ENCODE measurements at places on chromosomes 5 and 9.
A peak's percentile ranks its signal among the peaks of the same experiment; 100 is the strongest.

GRCh38 chr5:95216136-95216955, 68.5 kb downstream of the MCTP1 start:
- H3K4me1 ChIP-seq, result no peaks in the 10 kb centered on the region
- H3K36me3 ChIP-seq, result no peaks in the 10 kb centered on the region
- no peak overlapping the region for H3K27ac ChIP-seq
- H3K27me3 ChIP-seq, result no peaks in the 10 kb centered on the region
- no peak for DNase-seq

DNA sequence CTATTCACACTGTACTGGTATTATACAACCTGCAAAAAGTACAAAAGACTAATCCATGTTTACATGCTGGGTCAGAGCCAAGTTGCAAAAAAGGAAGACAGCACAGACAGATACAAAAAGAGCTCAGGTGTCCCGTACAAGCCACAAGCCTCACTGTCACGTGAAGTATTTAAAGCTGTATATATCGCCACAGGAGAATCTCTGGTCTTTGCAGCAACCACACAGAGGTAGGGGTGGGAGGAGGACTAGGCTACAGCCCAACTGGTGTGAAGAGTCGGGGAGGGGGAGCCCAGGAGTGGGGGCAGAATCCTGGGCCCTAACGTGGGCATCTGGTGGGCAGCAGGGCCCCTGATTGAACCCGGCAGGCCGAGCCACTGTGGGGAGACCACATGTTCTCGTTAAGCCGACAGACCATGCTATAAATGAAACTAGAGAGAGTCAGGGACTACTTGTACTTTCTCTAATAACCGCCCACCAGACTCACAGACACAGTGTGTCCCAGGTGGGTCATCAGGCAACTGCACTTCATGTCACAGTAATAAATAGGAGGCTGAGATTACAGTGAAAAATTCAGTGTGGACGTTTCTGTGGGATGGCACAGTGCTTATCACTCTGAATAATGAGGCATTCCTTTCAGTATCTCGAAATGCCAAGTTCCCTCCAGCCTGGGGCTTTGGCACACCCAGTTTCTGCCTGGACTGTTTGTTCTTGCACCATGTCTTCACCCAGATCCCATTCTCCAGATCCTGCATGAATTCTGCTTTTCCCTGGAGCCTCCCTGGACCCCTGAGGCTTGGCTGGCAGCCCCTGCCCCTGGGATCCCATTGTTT, 79.3 kb upstream of the SH3PXD2B start:
- H3K4me3 ChIP-seq, result no peak overlapping the region
- peak overlapping the region; percentile 43 for H3K27ac ChIP-seq
- no peaks in the 10 kb centered on the region for H3K27me3 ChIP-seq
- peak; percentile 81 for DNase-seq
- H3K4me1 ChIP-seq, result peaks cover 22% of the 10 kb centered on the region

DNA sequence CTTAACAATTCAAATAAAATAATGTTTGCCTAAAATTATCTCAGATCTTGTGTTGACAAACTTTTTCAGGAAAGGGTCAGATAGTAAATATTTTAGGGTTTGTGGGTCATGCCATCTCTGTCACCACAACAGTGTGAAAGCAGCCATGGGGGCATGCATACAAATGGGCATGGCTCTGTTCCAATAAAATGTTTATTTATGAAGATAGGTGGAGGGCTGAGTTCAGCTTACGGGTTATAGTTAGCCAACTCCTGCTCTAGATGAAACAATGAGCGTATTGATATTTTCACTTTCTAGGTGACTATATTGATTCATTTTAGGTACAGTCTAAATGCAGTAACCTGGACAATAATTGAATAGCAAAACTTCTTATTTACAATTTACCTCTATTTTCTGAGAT, 533.8 kb upstream of the CLINT1 start:
- H3K27ac ChIP-seq, result no peak overlapping the region
- no peaks in the 10 kb centered on the region for H3K36me3 ChIP-seq
- H3K4me3 ChIP-seq, result no peak overlapping the region
- no peaks in the 10 kb centered on the region for H3K27me3 ChIP-seq
- no peaks in the 10 kb centered on the region for H3K4me1 ChIP-seq

- H3K36me3 ChIP-seq, result no peaks in the 10 kb centered on the region
- no peaks in the 10 kb centered on the region for H3K27me3 ChIP-seq
Measured at GRCh38 chr5:428219-428618, 14.8 kb upstream of the EXOC3 start.

DNA sequence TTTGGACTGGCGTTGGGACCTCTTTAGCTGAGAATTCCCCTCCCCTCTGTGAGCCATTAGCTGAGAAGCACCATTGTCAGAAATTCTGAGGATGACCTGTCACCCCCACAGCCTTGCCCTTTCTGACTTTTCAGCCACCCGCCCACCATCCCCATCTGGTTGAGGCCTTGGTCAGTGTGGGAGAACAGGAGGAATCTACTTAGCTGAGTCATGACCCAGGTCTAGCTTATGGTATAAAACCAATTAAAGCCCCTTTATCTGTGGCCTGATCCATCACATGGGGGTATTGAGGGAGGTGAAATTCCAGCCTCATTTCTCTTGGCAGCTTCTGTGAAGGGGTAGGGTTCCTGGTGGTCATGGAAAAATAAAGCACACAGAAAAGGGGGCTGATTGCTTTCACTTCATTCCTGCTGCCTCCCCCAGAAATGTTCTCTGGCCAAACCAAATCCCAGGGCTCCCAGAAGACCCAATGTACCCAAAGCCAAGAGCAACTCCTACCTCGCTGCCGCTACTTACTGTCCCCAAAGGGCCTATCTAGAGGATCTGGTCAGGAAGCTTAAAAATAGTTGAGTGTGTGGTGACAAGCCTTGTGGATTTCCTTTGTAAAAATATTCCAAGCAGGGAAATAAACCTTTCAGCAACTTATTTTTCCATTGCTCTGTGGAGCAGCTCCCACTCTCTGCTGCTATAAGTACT, 174.8 kb upstream of the TNC start:
- DNase-seq, result no peak
- H3K4me3 ChIP-seq, result no peak overlapping the region
- H3K27me3 ChIP-seq, result no peaks in the 10 kb centered on the region

DNA sequence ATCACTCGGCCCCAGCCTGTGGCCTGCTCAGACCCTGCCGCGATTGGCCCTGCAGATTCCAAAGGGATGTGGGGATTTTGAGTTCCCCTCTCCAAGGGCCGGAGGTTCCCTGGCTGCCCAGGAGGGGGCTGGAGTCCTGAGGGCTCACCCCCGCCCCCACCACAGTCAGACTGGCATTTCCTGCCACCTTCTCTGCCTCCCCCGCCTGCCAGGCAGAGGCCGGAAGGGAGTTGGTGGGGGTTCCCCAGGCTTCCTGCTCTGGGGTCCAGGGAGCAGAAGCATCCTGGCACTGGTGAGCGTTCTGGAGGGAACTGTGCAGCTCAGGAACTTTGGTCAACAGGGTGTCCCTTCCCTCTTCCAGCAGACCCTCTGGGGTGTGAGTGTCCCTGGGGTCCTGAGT, 70.6 kb downstream of the RXRA start:
- H3K4me3 ChIP-seq, result no peak overlapping the region
- no peak overlapping the region for H3K27ac ChIP-seq
- no peaks in the 10 kb centered on the region for H3K36me3 ChIP-seq
- peaks cover 72% of the 10 kb centered on the region for H3K4me1 ChIP-seq
- no peaks in the 10 kb centered on the region for H3K27me3 ChIP-seq
- DNase-seq, result no peak

DNA sequence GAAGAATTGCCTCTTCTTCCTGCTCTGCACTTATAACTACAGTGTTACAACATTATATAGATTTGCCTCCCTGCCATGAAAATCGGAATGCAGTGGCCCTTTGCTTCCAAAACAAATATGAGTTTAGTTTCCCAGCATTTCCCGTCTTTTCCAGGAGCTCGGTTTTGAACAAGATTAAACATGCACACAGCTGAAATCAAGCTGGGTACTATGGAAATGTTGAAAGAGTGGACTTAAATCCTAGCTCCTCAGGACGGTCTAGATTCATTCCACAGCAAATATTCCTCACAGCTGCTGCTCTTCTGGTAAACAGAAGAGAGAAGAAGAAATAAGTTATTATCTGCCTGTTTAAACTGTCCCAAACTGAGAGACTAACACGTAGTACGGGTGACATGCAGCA, 161.4 kb downstream of the PIK3R1 start:
- H3K36me3 ChIP-seq, result no peaks in the 10 kb centered on the region
- H3K4me1 ChIP-seq, result peaks cover 59% of the 10 kb centered on the region
- H3K27ac ChIP-seq, result no peak overlapping the region
- no peaks in the 10 kb centered on the region for H3K27me3 ChIP-seq
- no peak for DNase-seq

DNA sequence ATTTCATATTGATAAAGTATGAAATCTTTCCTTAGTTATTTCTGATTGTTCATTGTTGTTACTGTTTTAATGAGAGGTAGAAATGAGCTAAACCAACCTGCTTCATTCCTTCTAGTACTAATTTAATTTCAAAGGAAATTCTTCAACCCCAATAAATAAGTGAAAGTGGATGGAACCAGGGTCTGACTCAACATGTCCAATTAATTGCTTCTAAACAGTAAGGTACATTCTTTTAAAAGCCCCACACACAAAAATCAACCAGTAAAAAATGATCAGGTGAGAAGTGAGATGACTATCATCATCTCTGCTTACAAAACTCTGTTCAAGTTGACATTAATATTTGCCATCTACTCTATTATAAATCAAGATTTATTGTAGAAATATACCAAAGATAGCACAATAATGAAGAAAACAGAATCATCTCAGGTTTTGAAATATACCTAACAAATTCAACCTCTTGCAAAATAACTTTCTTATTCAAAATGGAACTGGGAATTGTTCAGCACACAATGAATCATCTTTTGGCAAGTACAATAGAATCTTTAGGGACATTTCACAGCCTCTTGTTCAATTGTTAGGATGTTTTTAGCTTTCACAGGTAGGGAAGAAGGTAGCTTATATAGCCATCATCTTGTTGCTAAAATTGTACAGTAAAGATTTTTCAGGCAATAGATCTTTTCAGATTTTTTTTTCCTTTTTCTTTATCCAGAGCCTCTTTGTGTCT, 114.5 kb downstream of the RPS23 start:
- H3K4me1 ChIP-seq, result peaks cover 22% of the 10 kb centered on the region
- no peaks in the 10 kb centered on the region for H3K36me3 ChIP-seq
- H3K4me3 ChIP-seq, result no peak overlapping the region
- H3K27me3 ChIP-seq, result no peaks in the 10 kb centered on the region

DNA sequence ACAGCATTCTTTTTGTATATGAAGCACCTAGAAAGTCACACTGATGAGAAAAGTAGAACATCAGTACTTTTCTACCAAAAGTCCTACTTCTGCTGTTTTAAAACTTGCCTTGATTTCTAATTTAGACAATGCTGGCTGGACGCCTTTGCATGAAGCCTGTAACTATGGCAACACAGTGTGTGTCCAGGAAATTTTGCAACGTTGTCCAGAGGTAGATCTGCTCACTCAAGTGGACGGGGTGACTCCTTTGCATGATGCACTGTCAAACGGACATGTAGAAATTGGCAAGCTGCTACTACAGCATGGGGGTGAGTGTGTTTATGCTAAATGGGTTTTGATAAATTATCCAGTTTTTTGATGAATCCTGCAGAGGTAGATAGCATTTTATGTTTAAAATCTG, 73.5 kb downstream of the SLF1 start:
- no peak overlapping the region for H3K4me3 ChIP-seq
- H3K27me3 ChIP-seq, result no peaks in the 10 kb centered on the region
- H3K36me3 ChIP-seq, result peaks cover 5% of the 10 kb centered on the region
- no peak for DNase-seq

DNA sequence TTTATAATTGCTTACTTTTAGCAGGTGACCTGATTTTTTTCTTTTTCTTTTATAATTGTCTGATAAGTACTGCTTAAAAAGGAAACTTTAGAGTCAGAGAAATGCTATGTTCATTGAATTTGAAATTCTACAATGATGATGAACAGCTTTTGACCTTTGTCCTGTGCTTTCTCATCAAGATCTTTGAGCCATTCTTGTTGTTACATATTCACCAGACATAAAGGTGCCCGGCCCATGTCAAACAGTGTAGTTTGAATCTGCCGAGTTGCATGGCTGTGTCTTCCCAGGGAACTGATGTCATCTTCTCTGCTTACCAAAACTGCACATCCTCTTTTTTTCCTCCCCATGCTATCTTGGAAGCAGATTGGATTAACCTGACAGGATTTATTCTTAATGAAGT, 163.6 kb downstream of the LRRC70 start:
- DNase-seq, result no peak
- no peaks in the 10 kb centered on the region for H3K27me3 ChIP-seq

DNA sequence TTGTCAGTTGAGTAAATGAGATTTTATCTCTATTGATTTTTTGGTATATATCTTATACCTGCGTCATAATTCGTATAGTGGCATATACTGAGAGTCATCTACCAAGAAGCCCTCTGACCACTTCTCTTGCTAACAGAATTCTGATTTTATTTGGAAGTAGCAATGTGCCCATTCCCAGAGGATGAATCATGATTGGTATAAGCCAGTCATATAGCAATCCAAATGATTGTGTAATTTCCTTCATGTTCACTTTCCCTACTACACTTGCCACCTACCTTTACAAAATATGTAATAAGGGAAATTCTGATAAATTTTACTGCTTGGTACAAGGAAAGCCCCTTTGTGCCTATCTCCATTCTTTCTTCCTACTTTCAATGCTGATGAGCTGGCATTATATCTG, 16.1 kb upstream of the ZNF462 start:
- no peaks in the 10 kb centered on the region for H3K36me3 ChIP-seq
- H3K4me1 ChIP-seq, result no peaks in the 10 kb centered on the region
- no peaks in the 10 kb centered on the region for H3K27me3 ChIP-seq
- DNase-seq, result no peak

GRCh38 chr9:79759460-79759859, 187.7 kb downstream of the TLE4 start:
- no peaks in the 10 kb centered on the region for H3K4me1 ChIP-seq
- DNase-seq, result no peak
- H3K27ac ChIP-seq, result no peak overlapping the region
- no peaks in the 10 kb centered on the region for H3K27me3 ChIP-seq

- no peak overlapping the region for H3K27ac ChIP-seq
- H3K36me3 ChIP-seq, result no peaks in the 10 kb centered on the region
- H3K4me1 ChIP-seq, result no peaks in the 10 kb centered on the region
- no peak for DNase-seq
Measured at GRCh38 chr9:88373045-88373444, 15.2 kb upstream of the SPIN1 start.

DNA sequence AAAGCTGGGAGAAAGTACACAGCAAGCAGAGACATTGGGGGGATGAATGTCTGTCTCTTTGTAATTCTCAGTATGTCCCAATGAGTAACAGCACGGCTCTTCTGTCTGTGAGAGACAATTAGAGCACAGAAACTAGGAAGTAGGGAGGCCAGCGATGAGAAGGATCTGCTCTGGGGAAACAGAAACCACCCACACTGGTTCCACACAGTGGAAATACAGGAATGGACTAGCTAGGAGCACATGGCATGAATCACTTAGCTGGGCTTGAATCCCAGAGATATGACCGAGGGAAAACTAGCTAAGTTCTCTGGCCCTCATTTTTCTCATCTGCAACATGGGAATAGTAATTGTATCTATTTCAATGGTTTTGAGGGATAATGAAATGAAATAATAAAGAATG, 895.9 kb downstream of the TLE4 start:
- H3K36me3 ChIP-seq, result no peaks in the 10 kb centered on the region
- no peak for DNase-seq
- H3K4me1 ChIP-seq, result no peaks in the 10 kb centered on the region

GRCh38 chr5:52999344-52999949, 10.3 kb downstream of the ITGA2 start:
- no peaks in the 10 kb centered on the region for H3K4me1 ChIP-seq
- H3K27ac ChIP-seq, result no peak overlapping the region
- DNase-seq, result no peak
- H3K36me3 ChIP-seq, result no peaks in the 10 kb centered on the region
- no peaks in the 10 kb centered on the region for H3K27me3 ChIP-seq

GRCh38 chr5:22846693-22847092, 6.5 kb downstream of the CDH12 start:
- no peak overlapping the region for H3K27ac ChIP-seq
- no peaks in the 10 kb centered on the region for H3K4me1 ChIP-seq
- no peak overlapping the region for H3K4me3 ChIP-seq
- no peaks in the 10 kb centered on the region for H3K36me3 ChIP-seq
- H3K27me3 ChIP-seq, result no peaks in the 10 kb centered on the region

Measured in vagina (tissue), 2 donors.